ENCODE measurements at places on chromosomes 3 and 15.

DNA sequence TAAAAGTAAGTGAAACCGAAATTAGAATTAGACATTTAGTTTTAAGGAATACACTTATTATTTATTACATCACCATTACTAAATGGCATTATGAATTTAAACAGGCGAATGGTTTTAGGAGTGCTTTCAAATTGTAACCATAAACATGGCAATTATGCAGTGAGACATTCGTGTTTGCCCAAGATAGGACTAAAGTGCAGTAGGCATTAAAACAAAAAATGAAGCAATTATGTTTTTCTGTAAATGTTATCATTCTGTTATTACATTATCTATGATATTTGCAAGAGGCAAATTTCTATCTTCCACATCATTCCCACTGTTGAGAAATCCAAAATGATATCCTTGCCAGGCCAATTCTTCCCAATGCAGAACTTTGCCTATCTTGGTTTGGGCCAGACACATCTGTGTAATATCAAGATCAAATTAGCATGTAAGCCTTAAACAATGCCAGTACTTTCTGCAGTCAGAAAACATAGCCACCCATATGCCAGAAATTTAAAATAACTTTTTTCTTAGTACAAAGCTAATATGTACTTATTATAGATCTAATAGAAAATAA is 156.9 kb downstream of the ATP8B4 start:
- no peak for DNase-seq

- DNase-seq: no peak
Observed at GRCh38 chr3:147360646-147361453, 45.5 kb downstream of the ZIC4 start.

GRCh38 chr3:37216597-37217097 is 42.3 kb upstream of the LRRFIP2 start:
- DNase-seq: no peak

- DNase-seq: no peak
Observed at GRCh38 chr3:69890691-69891090, 108.8 kb upstream of the SAMMSON start.

GRCh38 chr3:126205717-126206655 is 25.6 kb upstream of the ALDH1L1 start:
- no peak for DNase-seq

GRCh38 chr3:9659849-9660248 is 10.5 kb downstream of the MTMR14 start:
- DNase-seq: no peak

GRCh38 chr3:110234831-110235230 is 836.8 kb upstream of the NECTIN3 start:
- DNase-seq: no peak

DNA sequence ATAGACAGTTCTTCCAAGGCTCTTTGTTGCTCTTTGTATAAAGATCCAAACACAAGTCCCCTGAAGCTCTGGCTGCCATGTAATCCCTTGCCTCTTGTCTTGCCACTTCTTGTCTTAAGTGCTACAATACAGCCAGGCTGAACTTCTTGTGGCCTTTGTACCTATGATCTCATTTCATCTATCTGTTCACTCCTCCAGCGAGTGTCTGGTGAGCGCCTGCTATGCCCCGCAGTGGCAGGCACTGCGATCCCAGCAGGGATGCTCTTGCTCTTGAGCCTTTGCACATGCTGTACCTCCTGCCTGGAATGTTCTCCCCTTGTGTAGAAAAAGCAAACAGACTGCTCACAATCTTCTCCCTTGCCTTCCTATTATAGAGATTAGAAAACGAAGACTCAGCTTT is 81.9 kb upstream of the ADPGK start:
- no peak for DNase-seq

- DNase-seq: no peak
Observed at GRCh38 chr3:132867956-132868355, 145.7 kb upstream of the NPHP3 start.

GRCh38 chr3:196141052-196141865 is 59.4 kb upstream of the TFRC start:
- DNase-seq: no peak

DNA sequence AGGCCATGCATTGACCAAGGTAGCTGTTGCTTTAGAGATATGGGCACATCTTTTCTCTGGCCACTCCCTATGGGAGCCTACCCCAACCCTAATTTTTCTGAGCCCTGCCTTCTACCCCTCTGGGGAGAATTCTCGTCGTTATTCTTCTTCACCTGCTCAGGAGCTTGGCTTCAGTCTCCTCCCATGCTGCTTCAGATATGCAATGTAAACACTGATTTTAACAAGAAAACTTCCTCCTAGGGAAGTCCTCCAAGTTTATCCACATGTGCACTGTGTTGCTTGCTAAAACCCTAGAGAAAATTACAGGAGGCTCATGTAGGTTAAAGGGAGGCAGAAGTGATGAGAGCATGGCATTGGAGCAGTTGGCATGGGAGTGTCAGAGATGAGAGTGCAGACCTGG is 445.2 kb upstream of the MDFIC2 start:
- DNase-seq: no peak

- DNase-seq: no peak
Observed at GRCh38 chr15:63502137-63502766, 2.1 kb upstream of the USP3 start.
